Hematopoietic multipotent progenitor cell treated with erythropoietin and hydrocortisone succinate and interleukin-3 and kit ligand, for 15 days (in vitro differentiated cells): ENCODE measurements at places on chromosomes 1 and 21.

DNA sequence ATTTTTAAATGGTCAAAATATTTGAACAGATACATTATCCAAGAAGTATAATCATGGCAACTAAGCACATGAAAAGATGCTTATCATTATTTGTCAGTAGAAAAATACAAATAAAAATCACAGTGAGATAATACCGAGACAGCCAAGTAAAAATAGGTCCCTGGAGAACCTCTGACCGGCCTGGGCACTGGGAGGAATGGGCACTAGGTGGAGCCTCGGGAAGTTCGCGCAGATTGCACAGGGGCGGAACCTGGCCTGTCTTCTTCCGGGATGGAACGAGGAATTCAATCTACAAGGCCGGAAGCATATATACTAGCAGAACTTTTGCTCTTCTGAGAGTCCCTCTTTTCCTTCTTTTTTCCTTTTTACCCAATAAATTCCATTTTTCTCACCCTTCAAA, 148.5 kb upstream of the CHRM3 start:
- DNase-seq: no peak

DNA sequence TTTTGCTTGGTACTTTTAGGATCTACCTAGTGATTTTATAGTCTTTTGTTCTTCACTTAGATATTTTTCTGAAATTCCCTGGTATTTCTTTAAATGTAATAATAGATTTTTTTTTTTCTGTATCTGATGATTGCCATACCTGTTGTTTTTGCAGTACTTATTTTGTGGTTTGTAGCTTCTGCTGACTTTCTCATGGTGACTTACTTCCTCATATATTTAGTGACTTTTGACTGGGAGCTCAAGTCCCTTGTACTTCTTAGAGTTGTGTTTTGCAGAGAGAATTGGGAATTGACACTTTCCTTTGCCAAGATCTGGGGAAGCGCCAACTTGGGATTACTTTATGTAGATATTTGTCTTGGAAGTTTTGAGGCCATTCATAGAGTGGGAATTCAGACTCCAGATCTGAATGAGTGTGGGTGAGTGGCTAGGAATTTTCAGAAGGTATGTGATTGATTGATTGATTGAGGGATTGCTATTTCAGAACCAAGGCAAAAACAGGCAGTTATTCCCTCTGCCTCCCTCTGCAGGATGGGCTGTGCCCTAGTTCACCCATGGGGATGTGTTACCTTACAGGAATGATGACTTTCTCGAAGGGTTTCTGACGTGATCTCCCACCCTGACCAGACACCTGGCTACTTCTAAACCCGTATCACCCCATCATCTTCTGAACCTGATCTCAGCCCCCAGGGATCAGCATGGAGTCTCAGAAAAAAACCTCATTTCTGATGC, 219.5 kb downstream of the URB2 start:
- no peak for DNase-seq

- no peak for DNase-seq
Measured at GRCh38 chr1:59477286-59477685, 180.4 kb downstream of the FGGY start.

GRCh38 chr1:191912517-191912916, 245.7 kb upstream of the RGS18 start:
- DNase-seq: no peak

DNA sequence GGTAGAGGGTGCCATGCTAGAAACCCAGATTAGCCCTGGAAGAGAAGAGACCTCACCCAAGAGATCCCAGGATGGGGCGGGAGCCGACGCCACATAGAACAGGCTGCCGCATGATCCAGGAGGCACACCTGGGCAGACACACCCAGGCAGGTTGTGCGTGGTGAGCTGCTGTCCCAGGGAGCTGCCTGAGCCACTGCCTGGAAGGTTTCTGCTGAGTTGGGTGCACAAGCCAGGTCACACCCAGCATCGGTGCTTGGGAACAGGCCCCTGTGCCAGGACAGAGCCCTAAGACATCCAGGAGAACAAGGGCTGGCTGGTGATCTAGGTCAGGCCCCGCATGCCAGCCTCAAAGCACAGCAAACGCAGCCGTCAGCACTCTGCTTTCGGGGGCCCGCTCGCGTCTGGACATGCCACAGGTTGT, 40.2 kb downstream of the CTNNBIP1 start:
- no peak for DNase-seq

DNA sequence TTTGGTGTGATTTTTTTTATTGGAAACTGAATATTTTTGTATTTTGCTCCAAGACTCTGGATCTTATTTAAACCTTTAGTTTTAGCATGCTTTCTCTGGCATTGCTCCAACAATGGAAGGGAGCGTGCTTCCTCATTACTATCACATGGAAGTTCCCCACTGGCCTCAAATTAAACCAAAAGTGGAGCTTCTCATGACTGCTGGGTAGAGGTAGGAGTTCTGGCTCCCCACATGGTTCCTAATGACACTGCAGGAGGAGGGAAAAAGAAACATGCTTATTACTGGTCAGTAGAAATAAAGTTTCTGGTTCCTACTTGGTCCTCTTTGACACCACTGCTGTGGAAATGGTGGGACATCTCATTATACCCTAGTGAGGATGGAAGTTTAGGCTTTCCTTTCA, 310.5 kb downstream of the PTGER3 start:
- no peak for DNase-seq

- no peak for DNase-seq
Measured at GRCh38 chr1:168320800-168321450, 40.2 kb downstream of the TBX19 start.

- DNase-seq: no peak
Measured at GRCh38 chr1:91400133-91400725, 4.4 kb downstream of the HFM1 start.

DNA sequence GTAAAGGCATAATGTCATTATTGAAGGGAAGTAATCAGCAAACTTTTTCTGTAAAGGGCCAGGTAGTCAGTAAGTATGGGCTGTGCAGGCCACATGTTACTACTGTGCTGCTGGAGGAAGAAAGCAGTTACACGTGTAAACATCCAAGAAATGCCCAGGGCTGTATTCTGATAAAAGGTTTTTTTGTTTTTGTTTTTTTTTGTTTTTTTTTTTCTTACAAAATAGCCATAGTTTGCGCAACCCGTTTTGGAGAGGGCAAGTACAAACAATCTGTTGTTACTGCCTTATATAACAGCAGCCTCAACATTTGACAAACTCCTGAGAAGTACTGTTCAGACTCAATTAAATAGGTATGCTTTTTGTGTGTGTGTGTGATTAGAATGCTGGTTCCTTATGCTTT, 26.7 kb upstream of the MTMR11 start:
- DNase-seq: no peak

GRCh38 chr1:19817160-19817559, 2.1 kb upstream of the RNF186 start:
- no peak for DNase-seq

GRCh38 chr1:44239961-44240371, 26.7 kb downstream of the DMAP1 start:
- no peak for DNase-seq

- no peak for DNase-seq
Measured at GRCh38 chr1:150869683-150870082, 6.7 kb downstream of the ARNT start.

- DNase-seq: no peak
Measured at GRCh38 chr1:106366627-106367319, 689.7 kb upstream of the PRMT6 start.

DNA sequence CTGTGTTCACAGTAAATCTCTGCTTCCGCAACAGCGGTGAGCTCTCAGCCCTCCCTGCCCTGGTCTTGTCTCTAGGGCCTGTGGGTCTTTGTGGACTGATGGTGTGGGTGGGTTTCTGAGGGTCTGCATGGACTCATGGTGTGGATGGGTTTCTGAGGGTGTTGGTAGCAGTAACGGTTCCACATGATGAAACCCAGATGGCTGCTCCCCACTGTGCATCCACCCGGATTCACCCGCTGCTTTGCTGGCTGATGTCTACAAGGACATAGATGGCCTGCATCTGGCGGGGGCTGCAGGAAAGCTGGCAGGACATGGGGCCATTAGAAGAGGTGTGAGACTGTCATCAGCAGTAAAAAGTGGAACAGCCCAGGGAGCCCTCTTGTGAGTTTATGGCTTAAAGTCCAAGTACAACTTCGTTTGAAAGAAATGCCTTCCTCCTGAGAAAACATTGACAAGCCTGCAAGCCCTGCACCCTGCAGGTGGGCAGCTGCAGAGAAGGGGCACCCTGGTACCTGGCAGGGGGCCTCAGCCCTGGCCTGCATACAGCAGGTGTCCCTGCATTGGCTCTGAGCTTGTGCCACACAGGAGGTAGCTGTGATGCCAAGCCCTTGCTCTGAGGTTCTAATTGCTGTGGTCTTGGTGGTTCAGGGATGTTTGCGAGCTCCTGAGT, 156.9 kb upstream of the COL6A1 start:
- DNase-seq: no peak

DNA sequence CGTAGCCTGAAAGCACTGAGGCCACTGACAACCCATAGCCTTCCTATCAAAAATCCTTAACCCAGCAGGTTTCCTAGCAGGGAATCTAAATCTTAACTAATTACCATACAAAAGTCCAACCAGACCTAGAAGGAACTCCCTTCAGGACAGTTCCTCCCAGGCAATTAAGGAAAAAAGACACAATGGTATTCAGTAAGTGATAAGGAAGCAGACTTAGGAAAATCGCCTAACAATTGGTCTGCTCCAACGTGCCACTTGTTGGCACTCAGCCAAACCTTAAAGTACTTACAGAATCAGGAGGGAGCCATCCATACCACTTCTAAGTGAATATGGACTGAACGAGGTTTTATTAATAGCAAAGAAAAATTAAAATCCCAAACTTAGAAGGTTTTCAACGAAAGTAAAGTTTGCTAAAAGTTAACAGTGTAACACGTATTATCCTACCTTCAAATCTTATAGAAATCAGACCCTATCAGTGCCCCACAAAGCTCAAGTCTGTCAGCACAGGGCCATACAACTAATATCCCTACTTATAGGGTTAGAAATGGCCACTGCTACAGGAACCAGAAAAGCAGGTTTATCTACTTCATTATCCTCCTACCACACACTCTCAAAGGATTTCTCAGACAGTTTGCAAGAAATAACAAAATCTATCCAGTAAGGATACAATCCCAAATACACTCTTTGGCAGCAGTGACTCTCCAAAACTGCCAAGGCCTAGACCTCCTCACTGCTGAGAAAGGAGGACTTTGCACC, 29.0 kb downstream of the SPATA6 start:
- no peak for DNase-seq

DNA sequence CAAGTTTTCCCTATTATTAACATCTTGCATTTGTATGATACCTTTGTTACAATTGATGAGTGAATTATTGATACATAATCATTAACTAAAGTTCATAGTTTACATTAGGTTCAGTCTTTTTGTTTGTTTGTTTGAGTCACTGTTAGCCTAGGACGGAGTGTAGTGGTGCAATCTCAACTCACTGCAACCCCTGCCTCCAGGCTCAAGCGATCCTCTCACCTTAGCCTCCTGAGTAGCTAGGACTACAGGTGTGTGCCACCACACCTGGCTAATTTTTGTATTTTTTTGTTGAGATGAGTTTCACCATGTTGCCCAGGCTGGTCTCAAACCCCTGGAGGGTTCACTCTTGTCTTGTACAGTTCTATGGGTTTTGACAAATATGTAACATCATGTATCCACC, 33.9 kb upstream of the PGM1 start:
- DNase-seq: no peak

GRCh38 chr1:158570480-158570879, at the start of gene OR6P1:
OR6P1 (minus strand) TSS chr1:158570580; CDS start chr1:158563604, 6,976 bp downstream.
- DNase-seq: no peak

- no peak for DNase-seq
Measured at GRCh38 chr1:23922321-23922943, 9.3 kb upstream of the CNR2 start.

DNA sequence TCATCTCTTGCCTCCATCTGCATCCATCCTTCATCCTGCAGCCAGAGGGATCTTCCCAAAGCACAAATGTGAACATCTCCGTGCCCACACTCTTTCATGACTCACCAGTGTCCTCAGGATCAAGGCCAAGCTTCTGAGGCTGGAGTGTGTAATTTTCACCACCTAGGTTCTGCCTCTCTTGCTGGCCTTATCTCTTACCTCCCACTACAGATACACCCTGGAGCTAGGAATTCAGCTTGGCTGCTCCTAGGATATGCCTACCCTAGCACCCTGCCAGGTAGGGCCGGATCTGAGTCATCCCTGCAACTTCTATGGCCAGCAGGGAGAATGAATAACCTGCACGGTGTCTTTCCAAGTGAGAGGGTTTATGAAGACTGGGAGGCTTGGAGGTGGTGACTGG, 208.7 kb upstream of the CSF3R start:
- no peak for DNase-seq

- DNase-seq: no peak
Measured at GRCh38 chr1:237795558-237795957, 95.2 kb downstream of the ZP4 start.

GRCh38 chr1:20183035-20183434, 2.9 kb upstream of the UBXN10 start:
- no peak for DNase-seq

GRCh38 chr1:202848191-202848542, 37.4 kb downstream of the PCAT6 start:
- DNase-seq: no peak
